ENCODE measurements at places on chromosomes 5 and 9.

GRCh38 chr5:31854181-31855133, 215.5 kb downstream of the PDZD2 start:
- DNase-seq, result no peak

GRCh38 chr9:114905170-114905940, 25.0 kb downstream of the TNFSF8 start:
- no peak for DNase-seq

GRCh38 chr5:52997424-52997823, 8.3 kb downstream of the ITGA2 start:
- no peak for DNase-seq

DNA sequence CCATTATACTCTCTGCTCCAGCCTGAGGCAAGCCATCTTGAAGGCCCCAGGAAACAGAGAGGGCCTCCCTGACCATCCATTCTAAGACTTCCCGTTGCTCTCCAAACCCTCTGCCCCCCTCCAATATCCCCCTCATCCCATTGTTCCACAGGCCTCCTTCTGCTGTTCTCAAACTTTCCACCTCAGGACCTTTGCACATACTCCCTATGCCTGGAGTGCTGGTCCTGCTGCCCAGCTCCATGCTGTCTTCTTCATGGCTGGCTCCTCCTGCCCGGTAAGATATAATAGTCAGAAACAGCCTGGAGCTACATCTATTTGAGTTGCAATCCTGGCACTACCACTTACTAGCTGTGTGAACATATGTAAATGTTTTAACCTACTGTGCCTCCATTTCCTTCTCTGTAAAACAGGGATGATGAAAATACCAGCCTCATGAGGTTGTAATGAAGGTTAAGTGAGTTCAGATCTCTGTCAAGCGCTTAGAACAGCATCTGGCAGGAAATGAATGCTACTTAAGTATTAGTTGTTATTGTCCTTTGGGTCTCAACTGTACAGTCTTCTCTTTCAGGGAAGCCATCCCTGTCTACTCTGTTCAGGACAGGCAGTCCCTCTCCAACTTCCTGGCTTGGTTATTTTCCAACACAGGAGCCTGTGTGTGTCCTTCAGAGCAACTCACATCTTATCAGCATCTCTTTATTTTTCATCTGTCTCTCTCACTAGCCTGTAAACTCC, 45.8 kb downstream of the TMOD1 start:
- no peak for DNase-seq

DNA sequence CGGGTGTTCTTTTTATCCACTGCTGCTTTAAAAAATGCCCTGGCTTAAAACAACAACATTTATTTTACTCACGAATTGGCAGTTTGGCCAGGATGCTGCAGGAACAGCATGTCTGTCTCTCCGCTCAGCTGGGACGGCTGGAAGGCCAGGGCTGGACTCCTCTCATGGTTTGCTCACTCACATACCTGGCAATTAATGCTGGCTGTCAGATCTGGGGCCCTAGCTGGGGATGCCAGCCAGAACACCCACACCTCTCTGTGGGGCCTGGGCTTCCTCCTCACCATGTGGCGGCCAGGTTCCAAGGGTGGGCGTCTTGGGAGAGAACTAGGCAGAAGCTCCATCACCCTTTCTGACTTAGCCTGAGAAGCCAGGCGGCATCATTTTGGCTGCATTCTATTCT, 189.1 kb upstream of the IL12B start:
- DNase-seq, result no peak

DNA sequence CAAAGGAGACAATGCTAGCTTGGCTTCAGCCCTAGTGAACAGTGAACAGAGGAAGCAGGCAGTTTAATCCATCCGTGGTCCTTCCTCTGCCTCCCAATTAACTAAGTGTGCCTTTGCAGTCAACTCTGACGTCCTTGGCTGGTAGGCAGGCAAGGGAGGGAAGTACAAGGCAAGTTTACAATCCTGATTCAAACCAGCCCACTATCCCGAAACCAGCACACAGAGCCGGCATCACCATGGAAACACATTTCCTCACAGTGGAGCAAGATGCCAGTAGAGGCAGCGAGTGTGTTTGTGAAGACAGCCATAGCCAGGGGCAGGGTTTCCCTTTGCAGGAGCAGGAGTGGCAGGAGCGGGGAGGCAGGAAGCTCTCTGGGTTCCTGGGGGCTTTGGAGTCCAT, 73.9 kb downstream of the GOLPH3 start:
- DNase-seq, result no peak

DNA sequence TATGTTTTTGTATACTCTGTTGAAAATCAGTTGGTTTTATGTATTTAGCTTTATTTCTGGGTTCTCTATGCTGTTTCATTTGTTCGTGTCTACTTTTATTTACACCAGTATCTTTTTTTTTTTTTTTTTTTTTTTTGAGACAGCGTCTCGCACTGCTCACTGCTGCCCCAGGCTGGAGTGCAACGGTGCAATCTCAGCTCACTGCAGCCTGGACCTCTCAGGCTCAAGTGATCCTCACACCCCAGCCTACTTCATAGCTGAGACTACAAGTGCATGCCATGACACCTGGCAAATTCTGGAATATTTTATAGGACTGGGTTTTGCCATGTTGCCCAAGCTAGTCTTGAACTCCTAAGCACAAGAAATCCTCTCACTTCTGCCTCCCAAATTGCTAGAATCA, 869.4 kb upstream of the CDH6 start:
- DNase-seq, result no peak

DNA sequence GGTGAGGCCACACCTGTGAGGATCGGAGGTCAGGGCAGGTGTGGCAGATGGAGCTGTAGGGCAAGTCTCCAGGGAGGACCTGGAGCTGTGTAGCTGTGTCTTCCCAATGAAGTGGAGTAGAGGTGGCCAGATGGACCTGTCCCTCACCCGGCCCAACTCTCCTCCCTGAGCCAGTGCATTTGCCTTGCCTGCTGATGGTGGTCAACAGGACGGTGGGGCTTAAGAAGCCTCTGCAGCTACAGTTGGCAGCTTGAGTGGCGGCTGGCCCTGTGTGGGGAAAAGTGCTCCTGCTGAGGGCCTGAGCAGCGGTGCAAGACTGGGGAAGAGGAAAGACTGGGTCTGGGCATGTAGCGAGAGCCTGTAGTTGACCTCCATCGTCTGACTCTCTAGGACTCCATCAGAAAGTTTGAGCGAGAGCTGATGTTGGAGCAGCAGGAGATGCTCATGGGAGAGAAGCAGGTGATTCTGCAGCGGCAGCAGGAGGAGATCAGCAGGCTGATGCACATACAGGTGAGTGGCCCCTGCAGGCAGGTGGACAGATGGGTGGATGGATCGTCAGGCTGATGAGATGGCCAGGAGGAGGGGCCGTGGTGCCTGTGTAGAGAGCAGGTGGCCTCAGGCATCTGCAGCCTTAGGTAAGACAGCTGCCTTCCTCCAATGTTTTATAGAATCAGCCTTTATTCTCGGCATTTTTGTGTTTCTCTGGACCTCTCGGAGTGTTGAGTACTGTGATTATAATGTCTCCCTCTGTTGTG, 24.9 kb downstream of the PITX1 start:
- no peak for DNase-seq

- no peak for DNase-seq
Observed at GRCh38 chr9:113593682-113594281, 130.3 kb downstream of the RGS3 start.

DNA sequence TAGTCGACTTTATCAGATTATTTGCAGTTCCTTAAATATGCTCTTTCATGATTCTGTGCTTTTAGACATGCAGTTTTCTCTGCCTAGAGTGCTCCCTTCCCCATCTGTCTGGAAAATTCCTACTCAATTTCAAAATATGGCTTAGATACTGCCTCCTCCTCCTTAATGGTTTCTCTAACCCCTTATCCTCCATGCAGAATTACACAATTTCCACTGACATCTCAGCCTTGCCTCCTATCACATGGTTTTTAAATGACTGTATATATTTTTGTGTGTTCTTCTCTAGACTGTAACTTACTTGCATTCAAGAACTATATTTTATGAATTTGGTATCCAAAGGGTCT, 85.2 kb downstream of the SLC44A1 start:
- DNase-seq, result no peak

DNA sequence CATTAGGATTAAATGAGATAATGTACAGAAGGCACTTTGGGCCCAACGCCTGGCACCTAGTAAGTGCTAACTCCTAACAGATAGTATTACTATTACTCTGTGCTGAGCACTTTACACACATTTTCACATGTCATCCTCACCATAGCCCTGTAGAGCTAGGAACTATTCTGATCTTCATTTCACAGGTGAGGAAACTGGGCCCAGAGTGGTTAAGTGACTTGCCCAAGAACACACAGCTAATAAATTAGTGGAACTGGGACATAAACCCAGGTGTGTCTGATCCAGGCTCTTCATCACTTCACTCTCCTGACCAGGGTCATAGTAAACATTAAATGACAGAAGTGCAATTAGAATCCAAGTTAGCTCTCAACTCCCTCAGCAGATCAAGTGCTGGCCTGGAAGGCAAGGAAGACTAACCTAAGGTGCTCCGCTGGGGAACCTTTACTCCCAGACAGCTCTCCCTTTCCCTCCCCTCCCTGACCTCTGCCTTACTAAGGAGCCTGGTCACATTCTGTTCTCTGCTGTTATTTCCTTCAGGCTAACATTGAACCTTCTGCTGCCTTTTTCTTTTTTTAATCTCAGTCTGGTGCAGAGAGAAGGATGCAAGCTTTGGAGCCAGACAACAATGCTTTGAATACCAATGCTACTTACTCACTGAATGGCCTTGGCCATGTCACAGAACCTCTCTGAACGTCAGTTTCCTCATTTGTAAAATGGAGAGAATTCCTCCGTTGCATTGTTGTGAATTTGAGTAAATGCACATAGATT, 4.1 kb upstream of the ADRA1B start:
- no peak for DNase-seq

DNA sequence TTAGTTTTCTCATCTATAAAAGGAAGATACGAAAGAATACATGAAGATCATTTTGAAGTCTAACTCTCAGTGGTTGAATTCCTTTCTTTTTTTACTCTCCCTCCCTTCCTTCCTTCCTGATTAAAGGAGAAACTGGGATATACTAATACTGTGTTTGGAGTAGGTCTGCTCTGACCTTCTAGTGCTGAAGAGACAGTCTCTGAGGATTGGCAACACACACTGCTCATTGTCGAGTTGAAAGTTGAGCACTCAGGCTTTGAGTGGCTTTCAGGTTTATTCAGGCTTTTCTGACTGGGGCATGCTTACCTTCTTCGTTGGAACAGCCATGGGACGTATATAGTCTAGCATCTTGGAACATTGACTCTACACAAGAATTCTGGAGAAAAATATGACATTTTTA, 86.9 kb upstream of the RPS23 start:
- no peak for DNase-seq

DNA sequence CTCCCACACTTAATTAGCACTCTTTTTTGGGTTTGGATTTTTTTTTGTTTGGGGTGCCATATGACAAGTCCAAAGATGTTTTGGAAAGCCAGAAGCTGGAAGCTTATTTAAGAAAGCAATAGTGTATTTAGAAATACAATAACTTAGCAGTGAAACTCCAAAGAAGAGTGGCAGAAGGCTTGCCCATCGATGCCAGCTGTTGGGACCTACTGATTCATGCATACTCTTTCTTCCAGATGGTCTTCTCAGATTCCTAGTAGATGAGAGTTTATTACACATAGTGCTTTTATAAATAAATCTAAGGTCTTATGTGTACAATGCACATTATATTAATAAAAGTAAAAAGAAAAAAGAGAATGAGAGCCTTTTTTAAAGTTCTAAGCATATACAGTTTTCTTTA, 374.6 kb downstream of the OSTF1 start:
- DNase-seq, result no peak

Data from CD4-positive, alpha-beta T cell treated with Interferon gamma for 1 hour (primary cell).